ENCODE measurements at places on chromosomes 12 and 14.
A peak's percentile ranks its signal among the peaks of the same experiment; 100 is the strongest.

DNA sequence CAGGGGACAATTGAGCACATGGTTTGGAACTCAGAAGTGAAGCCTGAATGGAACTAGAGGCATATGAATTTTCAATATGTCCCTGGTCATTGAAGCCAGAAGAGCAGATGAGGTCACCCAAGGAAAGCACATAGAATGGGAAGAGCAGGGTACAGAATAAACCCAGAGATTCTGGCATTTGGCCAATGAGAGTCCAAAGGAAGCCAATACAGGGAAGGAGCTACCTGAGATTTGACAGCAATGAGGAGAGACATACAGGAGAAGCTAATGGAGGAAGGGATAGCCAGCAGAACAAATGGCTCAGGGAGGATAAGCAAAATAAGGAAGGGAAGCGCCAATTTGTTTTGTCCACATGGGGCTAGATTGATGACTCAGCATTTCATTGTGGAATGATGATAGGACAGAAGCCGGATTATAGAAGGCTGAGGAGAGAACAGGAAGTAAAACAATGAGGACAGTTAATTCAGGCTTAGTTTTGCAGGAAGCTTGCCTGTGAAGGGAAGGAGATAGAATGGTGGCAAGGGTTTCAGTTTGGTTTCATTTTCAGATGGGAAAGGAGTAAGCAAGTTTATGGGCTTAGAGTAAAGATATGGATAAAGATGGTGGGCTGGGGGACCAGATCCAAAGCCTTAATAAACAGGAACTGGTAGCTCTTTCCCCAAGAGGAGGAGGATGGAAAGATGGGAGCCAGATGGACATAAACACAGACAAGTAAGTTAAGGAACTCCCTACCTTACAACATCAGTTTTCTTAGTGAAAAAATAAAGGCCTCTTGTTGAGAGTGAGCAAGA, 3.2 kb upstream of the SPTSSA start:
- H3K36me3 ChIP-seq = no peaks in the 10 kb centered on the region
- H3K27me3 ChIP-seq = no peaks in the 10 kb centered on the region
- no peak overlapping the region for H3K4me3 ChIP-seq
- DNase-seq = no peak
- no peak overlapping the region for H3K27ac ChIP-seq
- H3K4me1 ChIP-seq = no peaks in the 10 kb centered on the region

GRCh38 chr12:1927051-1927680, 8.7 kb upstream of the CACNA2D4 start:
- H3K27ac ChIP-seq = no peak overlapping the region
- no peak overlapping the region for H3K4me3 ChIP-seq
- H3K27me3 ChIP-seq = no peaks in the 10 kb centered on the region
- no peak for DNase-seq

DNA sequence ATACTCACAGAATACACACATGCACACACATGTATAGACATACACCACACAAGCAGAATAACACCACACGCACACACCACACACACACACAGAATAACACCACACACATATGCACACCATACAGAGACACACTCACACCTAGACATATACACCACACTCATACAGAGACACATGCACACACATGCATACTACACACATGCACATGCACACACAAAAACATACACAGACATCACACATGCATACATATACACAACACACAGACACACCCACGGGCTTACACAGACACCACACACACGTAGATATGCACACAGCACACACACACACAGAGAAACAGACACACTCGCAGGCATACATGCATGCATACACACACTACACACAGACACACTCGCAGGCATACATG, 49.7 kb downstream of the NTF3 start:
- no peak overlapping the region for H3K4me3 ChIP-seq
- H3K4me1 ChIP-seq = no peaks in the 10 kb centered on the region
- no peaks in the 10 kb centered on the region for H3K27me3 ChIP-seq
- H3K36me3 ChIP-seq = no peaks in the 10 kb centered on the region
- no peak for DNase-seq
- H3K27ac ChIP-seq = no peak overlapping the region

GRCh38 chr12:90390947-90391346, 564.0 kb downstream of the CCER1 start:
- no peaks in the 10 kb centered on the region for H3K27me3 ChIP-seq
- no peaks in the 10 kb centered on the region for H3K4me1 ChIP-seq
- H3K27ac ChIP-seq = no peak overlapping the region
- no peak overlapping the region for H3K4me3 ChIP-seq

GRCh38 chr14:23095196-23096108, at the start of gene C14orf119:
TSS of gene C14orf119 (plus strand) at chr14:23095505. CDS start at chr14:23097659, 2,154 bp downstream.
- H3K36me3 ChIP-seq = no peaks in the 10 kb centered on the region
- H3K4me1 ChIP-seq = no peaks in the 10 kb centered on the region
- DNase-seq = peak; percentile 96
- no peaks in the 10 kb centered on the region for H3K27me3 ChIP-seq

GRCh38 chr12:37565112-37565511, 751.5 kb upstream of the ALG10B start:
- H3K4me3 ChIP-seq = no peak overlapping the region
- H3K36me3 ChIP-seq = no peaks in the 10 kb centered on the region
- H3K4me1 ChIP-seq = no peaks in the 10 kb centered on the region
- DNase-seq = no peak

- no peak overlapping the region for H3K4me3 ChIP-seq
- no peak overlapping the region for H3K27ac ChIP-seq
- no peaks in the 10 kb centered on the region for H3K36me3 ChIP-seq
- H3K4me1 ChIP-seq = no peaks in the 10 kb centered on the region
Observed at GRCh38 chr14:34075042-34075744, 124.3 kb upstream of the EGLN3 start.

DNA sequence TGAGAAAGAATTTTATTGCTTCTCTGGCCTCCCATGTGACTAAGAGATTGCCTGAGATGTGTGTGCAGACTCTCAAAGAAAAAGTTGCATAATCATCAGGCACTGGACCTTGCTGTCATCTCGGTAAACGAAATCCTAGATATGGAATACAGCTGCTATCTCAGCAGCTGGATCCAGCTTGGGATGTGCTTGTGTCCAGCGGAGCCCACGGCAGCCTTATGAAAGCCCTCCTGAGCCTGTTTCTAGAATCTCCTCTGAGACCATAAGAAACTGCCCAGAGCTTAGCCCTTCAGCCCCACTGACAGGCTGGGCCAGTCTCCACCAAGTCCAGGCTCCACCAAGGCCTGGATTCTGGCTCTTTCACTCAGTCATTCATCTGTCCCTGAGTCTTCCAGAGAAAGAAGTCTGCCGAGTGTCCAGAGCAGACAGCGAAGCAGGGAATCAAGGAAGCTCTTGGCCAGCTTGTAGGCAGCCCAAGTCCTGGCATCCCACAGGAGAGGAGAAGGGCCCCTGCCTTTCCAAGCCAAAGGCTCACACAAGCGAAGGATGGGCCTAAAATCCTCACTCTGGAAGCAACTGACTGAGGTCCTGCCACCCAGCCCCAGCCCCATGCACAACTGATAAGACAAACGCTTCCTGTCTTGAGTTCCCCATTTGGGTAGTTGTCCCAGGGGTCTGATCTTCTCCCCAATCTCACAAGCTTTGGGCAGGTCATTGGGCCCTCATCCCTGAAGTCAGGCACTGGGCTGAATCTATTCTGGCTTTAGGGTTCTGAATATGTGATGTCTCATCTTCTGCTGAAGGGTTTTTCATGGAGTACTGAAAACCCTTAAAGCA, 97.8 kb downstream of the SEC23A start:
- H3K27me3 ChIP-seq = no peaks in the 10 kb centered on the region
- H3K4me3 ChIP-seq = no peak overlapping the region
- no peaks in the 10 kb centered on the region for H3K36me3 ChIP-seq
- DNase-seq = no peak
- no peak overlapping the region for H3K27ac ChIP-seq
- H3K4me1 ChIP-seq = no peaks in the 10 kb centered on the region

Measured in aorta (tissue), 5 donors.